ENCODE measurements at places on chromosomes 1 and 21.

- DNase-seq, result no peak
Observed at GRCh38 chr1:23013657-23014056, 2.0 kb downstream of the TEX46 start.

- no peak for DNase-seq
Observed at GRCh38 chr1:231317306-231318014, 20.2 kb downstream of the EXOC8 start.

GRCh38 chr1:98653123-98653522 is 8.4 kb upstream of the SNX7 start:
- DNase-seq, result no peak

- DNase-seq, result no peak
Observed at GRCh38 chr1:87246436-87246835, 82.2 kb upstream of the LMO4 start.

DNA sequence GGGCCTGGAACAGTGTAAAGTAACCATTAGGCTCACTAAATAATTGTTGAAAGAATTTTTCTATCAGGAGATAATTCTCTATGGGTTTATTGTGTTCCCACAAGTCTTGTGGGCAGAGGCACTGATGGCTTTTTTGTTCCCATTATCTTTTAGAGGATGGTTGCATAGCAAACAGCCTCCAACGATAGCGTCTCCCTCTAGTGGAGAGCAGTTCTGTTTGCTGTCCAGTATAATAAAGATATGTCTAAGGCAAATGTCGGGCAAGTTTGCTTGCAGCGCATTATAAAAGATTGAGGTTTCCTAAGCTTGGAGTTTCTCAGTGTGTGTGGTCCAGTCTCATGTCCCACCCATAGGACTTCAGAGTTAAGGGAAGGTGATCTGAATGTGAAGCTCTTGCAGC is 1.3 kb upstream of the SLC6A17 start:
- DNase-seq, result no peak

DNA sequence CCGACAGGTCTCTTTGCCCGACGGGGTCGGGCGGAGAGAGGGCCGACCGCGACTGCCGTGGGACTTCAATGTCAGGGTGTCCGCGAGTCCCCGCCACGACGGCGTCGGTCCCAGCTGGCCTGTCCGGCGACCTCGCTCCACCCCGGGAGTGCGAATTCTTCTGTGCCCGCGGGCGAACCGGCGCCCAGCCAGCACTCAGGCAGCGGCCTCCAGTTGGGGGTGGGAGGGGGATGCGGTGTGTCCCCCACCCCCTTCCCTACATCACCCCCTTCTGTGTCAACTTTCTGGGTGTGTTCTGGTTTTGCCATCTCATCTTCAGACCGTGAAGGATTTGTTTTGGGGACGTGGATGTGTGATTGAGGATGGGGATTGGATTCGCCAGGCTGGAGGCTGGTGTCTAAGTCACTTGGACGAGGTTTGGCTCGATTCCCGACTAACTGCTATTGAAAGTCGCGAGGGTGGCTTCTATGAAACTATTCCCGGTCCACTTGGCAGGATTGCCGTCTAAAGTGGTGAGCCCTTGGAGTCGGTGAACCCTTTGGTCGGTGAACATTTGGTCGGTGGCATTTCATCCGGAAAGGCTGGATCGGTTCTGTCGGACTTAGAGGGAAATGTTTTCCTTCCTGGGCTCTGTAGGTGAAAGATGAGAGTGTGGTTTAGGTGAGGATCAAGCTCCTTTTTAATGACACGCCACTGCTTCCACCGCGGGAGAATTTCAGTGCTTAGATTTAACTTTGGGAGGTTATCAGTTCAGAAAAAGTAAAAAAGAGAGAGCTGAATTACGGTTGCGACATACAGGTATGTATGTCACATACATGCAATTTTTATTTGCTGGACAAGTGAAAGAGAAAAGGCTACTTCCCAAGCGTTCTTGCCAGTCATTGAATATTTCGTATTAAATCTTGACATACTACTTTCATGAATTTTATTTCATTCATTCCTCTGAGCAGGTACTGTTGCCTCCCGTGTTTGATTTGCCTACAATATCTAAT is 771 bp downstream of the ABCD3 start:
- peak; percentile 1 for DNase-seq

DNA sequence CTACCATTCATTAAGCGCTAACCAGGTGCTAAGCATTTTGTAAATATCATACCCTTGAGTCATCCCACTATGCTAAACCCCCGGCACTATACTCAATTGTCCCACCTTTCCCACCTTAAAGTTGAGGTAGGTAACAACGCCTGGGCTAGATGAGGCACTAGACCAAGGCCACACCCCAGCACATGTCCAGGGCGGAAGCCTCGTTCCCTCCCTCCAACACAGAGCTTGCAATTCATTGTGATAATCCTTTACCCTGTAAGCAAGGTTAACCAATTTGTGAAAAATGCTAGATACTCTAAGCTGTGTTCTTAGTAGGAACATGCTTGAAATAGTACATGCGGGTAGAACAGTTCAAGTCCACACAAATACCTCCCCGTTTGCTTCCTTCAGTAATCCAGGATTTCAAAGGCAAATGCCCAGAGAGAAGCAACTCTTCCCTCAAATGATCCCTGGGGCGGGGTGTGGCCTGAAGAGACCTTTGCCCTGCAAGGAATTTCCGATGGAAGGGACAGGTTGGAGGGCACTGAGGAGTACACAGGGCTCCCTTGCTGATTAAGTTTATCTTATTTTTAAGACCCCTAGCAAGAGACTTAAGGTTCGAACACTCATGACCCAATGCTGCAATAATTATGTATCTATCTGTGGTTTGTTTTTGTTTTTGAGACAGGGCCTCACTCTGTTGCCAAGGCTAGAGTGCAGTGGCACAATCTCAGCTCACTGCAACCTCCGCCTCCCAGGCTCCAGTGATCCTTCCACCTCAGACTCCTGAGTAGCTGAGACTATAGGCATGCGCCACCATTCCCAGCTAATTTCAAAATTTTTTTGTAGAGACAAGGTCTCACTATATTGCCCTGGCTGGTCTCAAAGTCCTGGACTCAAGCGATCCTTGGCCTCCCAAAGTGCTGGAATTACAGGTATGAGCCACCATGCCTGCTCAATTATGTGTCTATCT is 2.6 kb downstream of the RSPH1 start:
- no peak for DNase-seq

GRCh38 chr1:84975035-84975434 is 21.9 kb downstream of the MCOLN2 start:
- DNase-seq, result no peak

DNA sequence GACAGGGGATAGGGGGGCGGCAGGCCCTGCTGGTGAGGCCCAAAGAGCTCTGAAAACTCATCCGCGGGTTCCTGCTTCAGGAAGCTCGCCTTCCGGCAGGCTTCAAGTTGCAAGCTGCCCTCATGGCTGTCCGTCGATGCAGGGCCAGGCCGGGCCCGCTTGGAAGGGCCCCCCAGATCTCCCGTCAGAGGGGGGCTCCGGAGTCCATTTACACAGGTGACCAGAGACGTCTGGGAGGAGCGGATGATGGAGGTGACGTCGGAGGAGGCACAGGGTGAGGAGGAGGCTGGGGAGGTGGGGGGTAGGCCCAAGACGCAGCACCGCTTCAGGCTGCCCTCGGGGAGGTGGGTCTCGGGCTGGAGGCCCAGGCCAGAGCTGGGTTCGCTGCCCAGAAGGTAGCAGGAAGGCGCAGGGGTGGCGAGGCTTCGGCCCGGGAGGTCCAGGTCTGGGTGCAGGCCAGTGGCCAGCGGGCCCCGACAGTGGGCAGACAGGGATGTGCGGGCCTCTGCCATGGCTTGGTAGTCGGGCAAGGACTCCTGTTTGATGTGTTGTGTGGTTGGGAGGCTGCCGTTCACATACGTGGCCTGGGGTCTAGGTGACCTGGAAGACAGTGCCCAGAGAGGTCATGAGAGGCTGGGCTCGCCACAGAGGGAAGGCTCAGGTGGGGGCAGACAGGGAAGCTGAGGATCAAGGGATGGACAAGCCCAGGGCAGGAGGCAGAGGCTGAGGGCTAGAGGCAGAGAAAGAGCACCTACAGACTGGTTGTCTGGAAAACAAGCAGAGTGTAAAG is 135.4 kb downstream of the DMRTB1 start:
- DNase-seq, result no peak

GRCh38 chr21:25997788-25998611 is 172.6 kb downstream of the APP start:
- no peak for DNase-seq

- DNase-seq, result no peak
Observed at GRCh38 chr1:164958982-164959768, 397.3 kb downstream of the LMX1A start.

DNA sequence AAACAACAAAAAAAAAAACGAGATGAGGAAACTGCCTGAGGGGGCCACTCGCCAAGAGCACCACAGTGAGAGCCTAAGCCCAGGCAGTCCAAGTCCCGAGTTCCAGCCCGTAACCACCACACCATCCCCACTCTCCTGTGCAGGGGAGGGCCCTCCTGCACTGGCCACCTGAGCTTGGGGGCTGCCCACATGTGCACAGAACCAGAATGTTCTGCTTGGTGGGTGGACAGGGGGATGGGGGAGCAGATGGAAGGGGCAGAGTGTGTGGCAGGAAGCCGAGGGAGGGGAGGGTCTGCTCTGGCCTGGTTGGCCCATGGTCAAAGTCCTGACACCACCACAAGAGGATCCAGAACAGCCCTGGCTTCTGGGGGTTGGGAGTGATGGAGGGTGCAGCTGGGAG is 17.6 kb downstream of the ADPRS start:
- DNase-seq, result no peak

- DNase-seq, result no peak
Observed at GRCh38 chr1:39753132-39754025, 14.7 kb downstream of the PPIE start.

- no peak for DNase-seq
Observed at GRCh38 chr1:17122521-17123164, 3.4 kb upstream of the PADI2 start.

DNA sequence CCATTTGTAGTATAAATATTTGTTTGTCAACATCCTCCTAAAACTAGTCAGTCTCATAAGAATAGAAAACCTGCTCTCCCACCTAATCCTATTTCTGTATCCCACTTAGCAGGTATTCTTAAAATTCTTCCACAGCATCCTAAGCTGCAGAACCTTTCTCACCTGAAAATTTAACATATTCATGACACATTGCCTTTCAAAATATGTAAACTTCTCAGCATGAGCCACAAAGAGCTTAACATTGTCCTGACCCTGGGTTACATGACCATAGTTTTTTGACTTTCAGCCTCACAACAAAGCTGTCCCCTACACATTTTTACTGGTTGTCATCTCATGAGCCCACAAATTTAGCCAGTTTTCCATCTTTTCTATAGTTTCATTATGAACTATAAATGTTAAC is 712.1 kb downstream of the LTN1 start:
- no peak for DNase-seq

- no peak for DNase-seq
Observed at GRCh38 chr1:14851760-14852159, 253.3 kb downstream of the KAZN start.

- DNase-seq, result no peak
Observed at GRCh38 chr1:17757426-17757825, 2.3 kb downstream of the ACTL8 start.

- no peak for DNase-seq
Observed at GRCh38 chr1:81313289-81313688, 487.4 kb upstream of the ADGRL2 start.

- no peak for DNase-seq
Observed at GRCh38 chr1:6471086-6471969, 5.4 kb upstream of the TNFRSF25 start.

- no peak for DNase-seq
Observed at GRCh38 chr1:101105877-101106276, 80.3 kb upstream of the DPH5 start.

DNA sequence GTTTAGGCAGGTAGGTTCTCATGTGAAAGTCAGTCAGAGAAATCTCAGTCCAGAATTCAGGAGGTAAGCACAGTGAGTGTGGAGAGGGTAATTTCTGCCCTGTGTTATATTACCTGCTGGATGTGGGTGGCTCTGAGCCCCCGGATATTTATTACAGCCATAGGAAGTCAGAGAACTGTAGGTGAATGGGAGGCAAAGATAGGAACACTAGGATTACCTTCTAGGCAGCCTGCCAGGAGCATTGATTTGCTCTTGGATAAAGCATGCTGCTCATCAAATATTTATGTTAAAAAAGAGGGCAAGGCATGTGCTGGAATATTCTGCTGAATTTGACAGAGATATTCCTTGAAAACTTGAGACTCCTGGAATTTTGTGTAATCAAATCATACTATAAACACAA is 8.5 kb downstream of the GNG12 start:
- DNase-seq, result no peak

- DNase-seq, result no peak
Observed at GRCh38 chr1:15735304-15736037, 587 bp upstream of the SLC25A34 start.

- peak; percentile 22 for DNase-seq
Observed at GRCh38 chr1:108080448-108080847, 115.5 kb upstream of the VAV3 start.

- no peak for DNase-seq
Observed at GRCh38 chr21:25273959-25274358, 333.3 kb downstream of the MRPL39 start.

GRCh38 chr1:22189619-22190018 is 46.7 kb upstream of the WNT4 start:
- no peak for DNase-seq

DNA sequence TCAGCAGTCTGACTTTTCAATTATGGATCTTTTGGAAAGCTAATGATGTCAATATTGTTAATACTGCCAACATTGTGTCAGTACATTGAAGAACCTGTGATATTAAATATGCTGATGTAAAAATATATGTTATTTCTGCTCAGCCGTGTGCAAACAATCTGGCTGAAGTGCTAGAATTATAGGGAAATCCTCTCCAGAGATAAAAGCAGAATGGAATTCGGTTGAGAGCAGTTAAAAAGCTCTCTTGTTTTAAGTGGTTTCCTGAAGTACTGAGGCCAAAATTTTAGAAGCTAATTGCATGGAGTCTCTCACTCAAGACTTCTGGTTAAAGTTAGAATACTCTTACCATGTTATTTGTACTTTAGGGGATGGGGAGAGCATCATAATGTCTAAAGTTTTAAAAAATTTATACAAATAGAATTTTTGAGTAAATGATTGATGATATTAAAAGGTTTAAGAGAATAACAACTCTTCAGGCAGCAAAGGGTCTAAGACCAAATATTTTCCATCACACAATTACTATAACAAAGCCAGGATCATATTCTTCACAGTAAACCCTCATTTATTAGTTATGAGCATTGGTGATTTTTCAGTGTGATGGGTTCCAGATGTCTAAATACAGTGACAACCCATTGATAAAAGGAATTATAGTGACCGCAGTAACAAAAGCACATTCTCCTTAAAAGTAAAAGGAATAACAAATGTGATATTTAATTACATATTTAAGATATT is 834.2 kb upstream of the CXADR start:
- DNase-seq, result no peak

DNA sequence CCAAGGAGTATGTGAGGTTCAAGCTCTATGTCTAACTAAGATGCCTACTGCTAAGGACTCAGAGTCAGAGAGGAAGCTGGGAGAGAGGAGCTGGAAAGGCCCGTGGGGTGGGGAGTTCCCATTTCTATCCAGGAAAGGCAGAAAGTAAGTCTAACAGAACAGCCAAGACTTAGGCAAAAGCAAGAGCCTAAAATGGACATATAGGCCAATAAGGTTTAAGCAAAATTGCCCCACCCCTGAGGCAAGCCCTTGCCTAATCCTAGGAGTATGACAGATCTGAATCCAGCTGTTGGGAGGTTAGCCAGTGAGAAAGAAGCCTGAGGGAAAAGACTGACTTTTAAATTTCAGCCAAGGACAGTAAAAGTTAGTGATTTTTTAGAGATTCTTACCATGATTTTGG is 1.6 kb upstream of the KLHDC9 start:
- no peak for DNase-seq

GRCh38 chr1:47478090-47478489 is 40.2 kb downstream of the FOXD2 start:
- no peak for DNase-seq

- no peak for DNase-seq
Observed at GRCh38 chr1:160429702-160430535, 29.6 kb downstream of the VANGL2 start.
